ENCODE measurements at places on chromosomes 3 and 15. TPM values are rescaled to one million over a fixed set of nuclear protein-coding genes. Genes with fewer than 3 reads are reported as not detected.

The NME9 gene
- 1.1 TPM for total RNA-seq

The AMOTL2 gene
- 296 TPM for total RNA-seq

The CPN2 gene
- not detected for total RNA-seq

The PLSCR5 gene
- not detected for total RNA-seq

The FETUB gene
- not detected for total RNA-seq

The TRMT10C gene
- total RNA-seq: 26.3 TPM

The IGSF11 gene
- 2.0 TPM for total RNA-seq

The HCN4 gene
- 0.69 TPM for total RNA-seq

The CTXND1 gene
- not detected for total RNA-seq

The FOXB1 gene
- total RNA-seq: not detected

The RPLP1 gene
- total RNA-seq: 1,296 TPM

The GPR27 gene
- 13.4 TPM for total RNA-seq

The UBXN7 gene
- 110 TPM for total RNA-seq

The CCDC14 gene
- 123 TPM for total RNA-seq

The TTC14 gene
- 79.9 TPM for total RNA-seq

The PLSCR2 gene
- 0.31 TPM for total RNA-seq

The ALDH1A2 gene
- 26.2 TPM for total RNA-seq

The XCR1 gene
- not detected for total RNA-seq

The PDIA3 gene
- 452 TPM for total RNA-seq

The AGBL1 gene
- total RNA-seq: not detected

The GABRR3 gene
- not detected for total RNA-seq

The ZNF710 gene
- 30.4 TPM for total RNA-seq

The GXYLT2 gene
- total RNA-seq: 30.5 TPM

The CYP1A2 gene
- total RNA-seq: 0.09 TPM

The ISLR gene
- 64.9 TPM for total RNA-seq

The TLR9 gene
- total RNA-seq: 0.16 TPM

The GRK7 gene
- total RNA-seq: 0.11 TPM

The ST8SIA2 gene
- 12.1 TPM for total RNA-seq

The GOLGA6L7 gene
- not detected for total RNA-seq

The POPDC2 gene
- 3.4 TPM for total RNA-seq

The MYL3 gene
- 6.8 TPM for total RNA-seq

The CPNE9 gene
- not detected for total RNA-seq

The NR2E3 gene
- 1.2 TPM for total RNA-seq

The SLC9C1 gene
- total RNA-seq: 0.69 TPM

The ACP3 gene
- total RNA-seq: 27.8 TPM

The SERP1 gene
- total RNA-seq: 85.8 TPM

The CXCR6 gene
- total RNA-seq: not detected

The IMPG2 gene
- total RNA-seq: 0.59 TPM

The PIK3CB gene
- 23.5 TPM for total RNA-seq

The CLDN18 gene
- not detected for total RNA-seq

The DLEC1 gene
- 1.8 TPM for total RNA-seq

The PP2D1 gene
- total RNA-seq: not detected
